Activated effector memory CD4-positive, alpha-beta T cell treated with anti-CD3 and anti-CD28 coated beads, Interleukin-2, amount 50 U/mL, for 16 hours (primary cell): ENCODE measurements at places on chromosomes 11 and 22.

GRCh38 chr11:44623731-44624491, 58.4 kb downstream of the CD82 start:
- DNase-seq: peak; percentile 63

GRCh38 chr11:2489083-2489482, 44.3 kb downstream of the KCNQ1 start:
- no peak for DNase-seq

GRCh38 chr11:45333001-45333971, 47.1 kb upstream of the SYT13 start:
- no peak for DNase-seq

DNA sequence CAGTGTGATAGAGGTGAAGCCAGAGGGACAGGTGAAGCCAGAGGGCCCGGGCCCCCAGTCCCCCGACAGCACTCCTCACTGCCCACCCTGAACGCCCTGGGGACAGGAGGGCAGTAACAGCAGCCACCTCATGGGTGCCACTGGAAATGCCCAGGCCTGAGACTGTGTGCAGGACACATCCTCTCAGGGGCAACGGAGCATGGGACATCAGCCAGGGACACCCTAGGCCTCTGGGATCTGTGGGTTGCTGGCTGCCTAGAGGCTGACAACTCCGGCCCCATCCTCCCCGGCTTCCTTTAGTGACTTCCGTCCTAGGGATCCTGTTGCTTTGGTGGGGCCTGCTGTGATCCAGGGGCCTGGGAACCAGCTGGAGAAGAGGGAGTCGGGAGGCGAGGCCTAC, 17.4 kb upstream of the BAIAP2L2 start:
- no peak for DNase-seq

GRCh38 chr11:44968510-44968909, 17.8 kb upstream of the TP53I11 start:
- DNase-seq: no peak

- DNase-seq: no peak
Measured at GRCh38 chr11:60870733-60871377, 3.5 kb downstream of the ZP1 start.

DNA sequence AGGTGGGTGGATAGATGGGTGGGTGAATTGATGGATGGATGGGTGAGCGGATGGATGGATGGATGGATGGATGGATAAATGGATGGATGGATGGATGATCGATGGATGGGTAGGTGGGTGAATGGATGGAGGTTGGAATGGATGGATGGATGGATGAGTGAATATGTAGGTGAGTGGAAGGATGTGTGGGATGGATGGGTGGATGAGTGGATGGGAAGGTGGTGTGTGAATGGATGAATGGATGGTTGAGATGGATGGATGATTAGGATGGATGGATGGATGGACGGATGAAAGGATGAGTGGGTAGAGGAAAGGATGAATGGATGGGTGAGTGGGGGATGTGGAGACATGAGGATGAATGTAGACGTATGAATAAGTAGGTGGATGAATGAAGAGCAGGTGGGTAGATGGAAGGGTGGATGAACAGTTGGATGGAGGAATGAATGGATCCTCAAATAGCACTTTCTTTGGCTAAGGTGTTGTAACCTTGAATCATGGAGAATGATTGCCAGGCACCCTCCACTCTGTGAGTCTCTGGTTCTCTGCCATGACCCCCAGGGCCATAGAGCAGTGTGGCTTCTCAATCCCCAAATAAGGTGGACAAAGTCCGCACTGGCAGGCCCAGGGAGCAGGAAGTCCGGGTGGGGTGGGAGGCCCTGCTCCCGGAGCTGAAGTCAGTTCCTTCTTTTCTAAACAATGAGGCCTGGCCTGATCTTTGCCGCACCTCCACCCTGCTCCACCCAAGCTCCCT, 36.9 kb downstream of the IGF2 start:
- no peak for DNase-seq

DNA sequence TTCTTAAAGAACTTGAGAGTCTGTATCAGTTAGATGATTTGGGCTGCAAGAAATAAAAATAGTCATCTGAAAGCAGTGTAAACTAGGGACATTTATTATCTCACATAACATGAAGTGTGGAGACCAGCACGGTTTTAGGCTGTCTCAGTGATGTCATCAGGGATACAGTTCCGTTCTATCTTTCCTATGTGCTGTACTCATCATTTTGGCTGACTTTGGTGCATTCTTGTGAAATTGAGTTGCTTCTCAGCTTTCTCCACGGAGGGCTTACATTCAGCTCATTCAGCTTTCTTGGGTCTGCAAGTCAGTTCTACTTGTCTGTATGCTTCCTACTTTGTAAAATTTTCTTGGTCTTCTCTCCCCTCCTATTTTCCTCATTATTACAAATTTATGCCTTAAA, 51.8 kb upstream of the LIN7C start:
- no peak for DNase-seq

DNA sequence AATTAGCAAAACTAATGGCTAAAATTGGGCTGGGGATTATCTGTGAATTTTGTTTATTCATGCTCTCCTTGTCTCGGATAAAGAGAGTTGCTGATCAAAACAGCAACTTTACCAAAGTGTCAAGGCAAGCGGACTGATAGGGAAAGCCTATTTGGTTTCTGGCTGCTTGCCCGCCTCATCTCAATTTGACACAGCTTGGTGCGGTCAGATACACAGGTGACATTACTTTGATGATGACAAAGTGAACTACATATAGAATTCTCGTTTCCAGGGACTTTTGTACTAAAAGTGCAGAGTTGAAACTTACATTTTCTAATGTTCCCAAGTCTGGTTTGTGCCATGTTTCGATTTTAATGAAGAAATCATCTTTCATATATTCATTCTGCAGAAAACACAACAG, 22.8 kb downstream of the PITPNB start:
- no peak for DNase-seq
